Type B pancreatic cell (in vitro differentiated cells): ENCODE measurements at places on chromosomes 13 and 19. TPM values are rescaled to one million over a fixed set of nuclear protein-coding genes. Genes with fewer than 3 reads are reported as not detected.
A peak's percentile ranks its signal among the peaks of the same experiment; 100 is the strongest.

GRCh38 chr13:44363631-44364344, 9.8 kb upstream of the SERP2 start:
- peaks cover 39% of the 10 kb centered on the region for H3K4me1 ChIP-seq
- no peak for DNase-seq
- peaks cover 10% of the 10 kb centered on the region for H3K27me3 ChIP-seq
- H3K36me3 ChIP-seq, result no peaks in the 10 kb centered on the region
- H3K4me3 ChIP-seq, result no peak overlapping the region

Gene ZNF724
- 9.0 and 19.9 TPM in 2 replicates for total RNA-seq

DNA sequence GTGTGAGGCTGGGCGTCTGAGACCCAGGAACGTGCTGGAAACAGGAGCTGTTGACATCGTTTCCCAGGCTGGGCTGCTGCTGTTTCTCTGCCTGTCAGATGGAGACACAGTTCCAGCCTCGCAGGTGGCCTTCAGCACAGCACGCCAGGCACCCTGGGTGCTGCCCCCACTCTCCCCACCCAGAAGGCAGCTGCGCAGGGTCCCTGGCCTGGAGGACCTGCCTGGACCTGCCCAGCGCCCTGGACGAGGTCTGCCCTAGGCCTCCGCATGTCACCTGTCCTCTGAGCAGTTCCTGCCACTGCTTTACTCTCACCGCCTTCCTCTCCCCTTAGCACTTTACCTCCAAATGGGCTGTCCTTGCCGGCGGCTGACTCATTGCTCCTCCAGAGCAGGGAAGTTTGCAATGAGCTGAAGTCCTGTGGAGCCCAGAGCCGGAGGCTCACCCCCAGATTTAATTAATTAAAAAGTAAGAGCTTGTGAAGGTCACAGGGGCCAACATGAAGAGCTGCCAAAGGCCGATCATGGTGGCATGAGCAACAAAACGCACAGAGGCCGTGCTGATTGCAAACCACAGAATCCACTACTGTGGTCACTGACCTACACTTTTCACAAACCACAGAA, 32.2 kb downstream of the C13orf46 start:
- no peak overlapping the region for H3K27ac ChIP-seq
- DNase-seq, result no peak
- H3K27me3 ChIP-seq, result peaks cover 3% of the 10 kb centered on the region
- peaks cover 14% of the 10 kb centered on the region for H3K4me1 ChIP-seq
- H3K36me3 ChIP-seq, result no peaks in the 10 kb centered on the region

DNA sequence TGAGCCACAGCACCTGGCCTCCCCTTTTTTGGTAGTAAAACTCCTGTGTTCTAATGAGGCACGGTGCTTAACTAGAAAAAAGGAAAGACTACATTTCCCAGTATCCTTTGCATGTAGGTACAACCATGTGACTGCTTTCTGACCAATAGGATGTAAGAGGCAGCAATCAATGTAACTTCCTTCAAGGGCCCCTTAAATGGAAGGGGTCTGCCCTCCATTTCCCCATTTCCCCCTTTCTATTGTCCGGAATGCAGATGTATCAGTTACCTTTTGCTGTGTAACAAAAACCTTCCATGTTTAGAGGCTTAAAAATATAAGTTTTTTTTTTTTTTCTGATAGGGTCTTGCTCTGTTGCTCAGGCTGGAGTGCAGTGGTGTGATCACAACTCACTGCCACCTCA, 2.2 kb downstream of the GPR32 start:
- no peak for DNase-seq
- no peaks in the 10 kb centered on the region for H3K36me3 ChIP-seq
- no peak overlapping the region for H3K4me3 ChIP-seq
- H3K27ac ChIP-seq, result no peak overlapping the region

DNA sequence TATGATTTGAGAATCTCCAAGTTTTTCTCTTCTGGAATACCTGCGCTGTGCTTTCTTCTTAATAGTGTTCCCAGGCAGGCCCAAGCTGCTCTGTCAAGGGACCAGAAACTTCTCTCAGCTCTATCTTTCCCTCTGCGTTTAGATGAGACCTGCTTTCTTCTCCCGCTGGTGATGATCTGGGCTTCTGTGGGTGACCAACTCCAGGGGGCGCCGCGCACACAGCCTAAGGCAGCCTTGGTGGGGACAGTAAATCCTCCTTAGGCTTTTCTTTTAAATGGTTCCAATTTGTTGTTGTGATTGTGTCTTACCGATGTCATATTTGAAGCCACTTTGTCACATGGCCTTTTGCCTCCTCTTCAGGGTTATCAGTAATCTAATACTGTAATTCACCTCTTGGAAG, 439.4 kb upstream of the KLF12 start:
- peaks cover 23% of the 10 kb centered on the region for H3K4me1 ChIP-seq
- no peak for DNase-seq
- no peak overlapping the region for H3K4me3 ChIP-seq
- no peaks in the 10 kb centered on the region for H3K36me3 ChIP-seq
- peaks cover 37% of the 10 kb centered on the region for H3K27me3 ChIP-seq
- no peak overlapping the region for H3K27ac ChIP-seq

GRCh38 chr13:22055259-22055658, 384.4 kb downstream of the FGF9 start:
- H3K36me3 ChIP-seq, result peaks cover 7% of the 10 kb centered on the region
- H3K27ac ChIP-seq, result no peak overlapping the region
- DNase-seq, result no peak
- no peaks in the 10 kb centered on the region for H3K27me3 ChIP-seq

GRCh38 chr13:80215368-80215767, 125.6 kb downstream of the SPRY2 start:
- no peaks in the 10 kb centered on the region for H3K36me3 ChIP-seq
- H3K27ac ChIP-seq, result no peak overlapping the region
- no peak for DNase-seq
- peaks cover 14% of the 10 kb centered on the region for H3K4me1 ChIP-seq
- no peaks in the 10 kb centered on the region for H3K27me3 ChIP-seq

Gene CIRBP
- 316 and 421 TPM in 2 replicates for total RNA-seq

DNA sequence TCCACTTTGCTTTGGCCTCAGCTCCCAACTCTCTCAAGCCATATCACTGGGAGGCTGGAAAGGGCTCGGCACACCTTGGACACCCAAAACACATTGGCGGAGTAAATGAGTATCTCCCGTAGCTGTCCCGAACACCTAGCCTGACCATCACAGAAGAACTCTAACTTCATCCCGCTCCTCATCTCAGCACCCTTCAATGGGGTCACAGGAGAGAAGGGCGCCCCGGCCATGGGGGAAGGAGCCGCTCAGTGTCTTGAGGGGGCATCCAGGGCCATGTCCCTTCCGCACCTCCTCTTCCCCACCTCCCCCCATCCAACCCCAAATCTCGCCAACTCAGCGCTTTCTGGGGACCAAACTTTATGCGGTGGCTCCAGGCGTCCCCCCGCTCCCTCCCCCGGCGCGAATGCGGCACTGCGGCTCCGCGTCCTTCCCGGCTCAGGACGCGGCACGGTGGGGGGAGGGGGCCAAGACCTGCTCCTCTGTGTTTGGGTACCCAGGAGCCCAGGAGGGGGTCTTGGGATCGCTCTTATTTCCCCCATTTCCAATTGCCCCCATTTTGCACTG, 3.0 kb downstream of the KCNC3 start:
- DNase-seq, result no peak
- H3K4me1 ChIP-seq, result peaks cover 26% of the 10 kb centered on the region
- H3K4me3 ChIP-seq, result peak overlapping the region; percentile 79
- no peak overlapping the region for H3K27ac ChIP-seq

Gene GJB2
- total RNA-seq, result 14.3 and 17.0 TPM in 2 replicates

DNA sequence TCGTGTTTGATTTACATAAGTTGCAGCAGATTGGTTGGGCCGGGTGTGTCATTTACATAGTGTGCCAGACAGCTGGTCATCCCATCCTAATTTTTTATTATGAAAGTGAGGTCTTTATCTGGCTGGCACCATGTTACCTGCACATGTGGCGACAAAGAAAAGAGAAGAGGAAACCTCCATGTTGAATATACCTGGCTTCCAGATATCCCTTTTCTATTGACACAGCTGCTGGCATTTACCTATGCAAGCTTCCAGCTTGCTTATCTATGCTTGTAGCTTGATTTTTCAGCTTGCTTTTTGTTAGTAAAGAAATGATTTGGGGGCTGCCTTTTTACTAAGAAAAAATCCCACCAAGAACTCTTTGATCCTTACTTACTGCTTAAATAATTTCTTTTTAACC, 681.3 kb upstream of the SLITRK1 start:
- no peaks in the 10 kb centered on the region for H3K36me3 ChIP-seq
- H3K27me3 ChIP-seq, result no peaks in the 10 kb centered on the region
- peaks cover 5% of the 10 kb centered on the region for H3K4me1 ChIP-seq
- DNase-seq, result no peak
- no peak overlapping the region for H3K27ac ChIP-seq

GRCh38 chr13:63501702-63502101, 2086.1 kb upstream of the PCDH20 start:
- DNase-seq, result no peak
- no peak overlapping the region for H3K27ac ChIP-seq
- peaks cover 4% of the 10 kb centered on the region for H3K36me3 ChIP-seq
- H3K27me3 ChIP-seq, result no peaks in the 10 kb centered on the region
